HTR-8/SVneo (cell line): ENCODE measurements at places on chromosomes 12 and 14.
A peak's percentile ranks its signal among the peaks of the same experiment; 100 is the strongest.

DNA sequence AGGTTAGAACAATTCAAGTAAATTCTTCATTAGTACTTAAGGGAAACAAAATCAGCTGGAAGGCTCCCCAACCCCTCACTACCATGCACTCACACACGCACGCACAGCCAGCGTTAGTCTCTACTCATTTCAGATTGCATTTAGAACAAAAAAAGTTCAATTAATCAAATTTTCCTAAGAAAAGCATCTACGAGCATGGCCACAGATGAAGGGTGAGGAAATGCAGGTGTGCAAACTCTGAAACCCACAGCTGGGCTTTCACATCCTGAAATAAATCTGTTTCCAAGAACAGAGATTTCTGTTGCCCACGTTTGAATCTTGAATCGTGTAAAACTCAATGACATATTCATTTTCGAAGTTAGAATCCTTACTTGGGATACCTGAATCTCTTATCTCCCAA lies 62.6 kb downstream of the SEL1L start:
- no peak for DNase-seq

DNA sequence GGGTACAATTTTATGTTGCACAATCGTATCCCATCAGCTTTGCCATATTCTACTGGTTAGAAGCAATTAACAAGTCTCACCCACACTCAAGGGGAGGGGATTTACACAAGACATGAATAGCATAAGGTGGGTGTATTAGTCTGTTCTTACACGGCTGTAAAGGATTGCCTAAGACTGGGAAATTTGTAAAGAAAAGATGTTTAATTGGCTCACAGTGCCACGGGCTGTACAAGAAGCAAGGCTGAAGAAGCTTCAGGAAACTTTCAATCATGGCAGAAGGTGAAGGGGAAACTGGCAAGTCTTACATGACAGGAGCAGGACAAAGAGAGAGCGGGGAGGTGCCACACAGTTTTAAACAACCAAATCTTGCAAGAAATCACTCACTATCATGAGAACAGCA lies 231.8 kb upstream of the AMIGO2 start:
- no peak for DNase-seq

- peak; percentile 74 for DNase-seq
Observed at GRCh38 chr12:50201987-50202521, 34.9 kb upstream of the CERS5 start.

DNA sequence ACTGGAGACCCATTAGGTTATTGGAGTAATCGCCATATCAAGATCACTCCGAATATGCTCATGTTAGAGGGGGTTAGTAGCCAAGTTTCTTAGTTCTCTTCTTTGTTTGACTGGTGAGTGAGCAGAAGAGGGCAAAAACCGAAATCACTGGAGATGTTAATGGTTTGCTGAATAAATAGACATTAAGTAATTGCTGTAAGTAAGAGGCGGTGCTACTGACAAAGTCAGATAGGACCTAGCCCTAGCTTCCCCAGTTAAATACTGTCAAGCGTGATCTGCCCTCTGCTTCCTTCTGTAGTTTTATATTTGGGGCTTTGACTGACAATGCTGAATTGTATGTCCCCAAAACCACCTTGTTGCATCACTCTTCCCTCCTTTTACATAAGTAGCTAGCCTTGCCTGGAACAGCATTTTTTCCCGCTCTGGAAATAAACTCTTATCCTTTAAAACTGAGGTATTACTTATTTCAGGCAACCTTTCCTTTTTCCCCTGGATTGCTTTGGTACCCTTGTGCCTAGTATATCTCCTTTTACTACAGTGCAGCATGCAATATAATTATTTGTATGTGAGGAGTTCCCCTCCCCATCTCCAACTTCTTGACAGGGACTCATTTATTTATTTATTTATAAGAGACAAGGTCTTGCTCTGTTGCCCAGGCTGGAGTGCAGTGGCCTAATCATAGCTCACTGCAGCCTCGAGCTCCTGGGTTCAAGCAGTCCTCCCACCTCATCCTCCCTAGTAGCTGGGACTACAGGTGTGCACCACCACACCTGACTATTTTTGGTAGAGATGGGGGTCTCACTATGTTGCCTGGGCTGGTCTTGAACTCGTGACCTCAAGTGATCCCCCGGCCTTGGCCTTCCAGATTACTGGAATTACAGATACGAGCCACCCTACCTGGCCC lies 1.4 kb downstream of the SNRPF start:
- DNase-seq, result no peak

DNA sequence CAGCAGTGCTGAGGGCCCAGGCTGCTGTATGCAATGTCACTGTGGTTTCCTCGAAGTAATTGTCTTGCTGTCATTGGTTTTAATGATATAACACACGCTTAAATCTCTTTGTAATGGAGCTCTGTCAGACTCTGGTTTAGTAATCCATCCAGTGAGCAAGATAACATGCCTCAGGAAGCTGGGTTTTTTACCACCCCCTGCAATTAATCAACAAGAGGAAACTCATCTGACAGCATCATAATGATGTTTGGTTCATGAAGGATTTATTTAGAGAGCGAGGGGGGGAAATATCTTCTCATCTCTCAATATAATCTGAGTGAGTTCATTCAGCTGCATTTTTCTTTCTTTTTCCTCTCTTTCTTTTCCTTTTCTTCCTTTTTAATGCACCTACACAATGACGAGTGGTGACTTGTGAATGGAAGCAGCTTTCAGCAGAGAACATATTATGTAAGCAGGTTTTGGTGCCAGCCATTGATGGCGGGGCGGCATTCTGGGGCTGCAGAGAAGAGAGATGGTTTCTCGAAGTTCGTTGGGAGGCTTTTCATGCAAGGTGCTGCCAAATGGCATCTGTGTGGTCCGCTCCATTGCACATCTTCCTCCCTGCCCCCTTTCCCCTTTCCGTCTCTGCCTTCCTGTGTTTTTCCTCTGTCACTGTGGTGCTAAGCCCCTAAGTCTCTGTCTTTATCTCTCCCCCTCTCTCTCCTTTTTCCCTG lies 6.7 kb downstream of the RPH3A start:
- DNase-seq, result no peak

- DNase-seq, result no peak
Observed at GRCh38 chr14:75572104-75572503, 6.3 kb upstream of the FLVCR2 start.

GRCh38 chr12:93060666-93061472 lies 131.8 kb upstream of the EEA1 start:
- no peak for DNase-seq

DNA sequence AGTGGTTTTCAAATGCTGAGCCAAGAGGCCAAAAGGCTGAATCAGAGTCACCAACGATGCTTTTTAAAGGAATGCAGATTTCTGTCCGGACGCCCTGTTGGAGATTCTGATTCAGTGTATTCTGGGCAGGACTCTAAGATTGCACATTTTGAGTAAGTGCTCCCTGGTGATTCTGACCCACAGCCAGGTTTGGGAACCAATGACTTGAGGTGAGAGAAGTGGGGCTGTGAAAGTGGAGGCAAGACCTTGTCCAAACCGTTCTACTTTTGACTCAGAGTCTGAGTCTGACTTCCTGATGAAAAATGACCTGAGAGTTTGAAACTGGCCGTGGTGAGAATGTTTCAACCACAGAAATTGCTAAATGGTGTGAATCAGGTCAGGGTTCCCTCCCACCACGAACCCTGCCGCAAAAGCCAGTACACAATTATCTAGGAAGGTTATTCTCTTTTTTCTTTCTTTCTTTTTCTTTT lies 90.2 kb downstream of the NTN4 start:
- DNase-seq, result peak; percentile 24

- DNase-seq, result no peak
Observed at GRCh38 chr12:1246637-1247036, 255.6 kb downstream of the ERC1 start.

DNA sequence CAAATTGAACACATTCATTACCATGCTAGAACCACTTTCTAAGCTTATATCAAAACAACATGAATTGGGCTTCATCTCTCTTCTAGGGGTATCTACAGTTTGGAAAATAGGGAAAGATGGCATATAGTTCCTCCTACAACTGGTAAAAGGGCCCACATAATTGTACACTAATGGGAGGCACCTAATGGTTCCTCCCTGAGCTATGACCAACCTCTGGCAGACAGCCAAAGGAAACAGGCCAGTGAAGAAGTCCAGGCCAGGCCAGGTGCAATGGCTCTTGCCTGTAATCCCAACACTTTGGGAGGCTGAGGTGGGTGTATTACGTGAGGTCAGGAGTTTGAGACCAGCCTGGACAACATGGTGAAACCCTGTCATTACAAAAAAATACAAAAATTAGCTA lies 23.2 kb upstream of the APOF start:
- DNase-seq, result no peak

DNA sequence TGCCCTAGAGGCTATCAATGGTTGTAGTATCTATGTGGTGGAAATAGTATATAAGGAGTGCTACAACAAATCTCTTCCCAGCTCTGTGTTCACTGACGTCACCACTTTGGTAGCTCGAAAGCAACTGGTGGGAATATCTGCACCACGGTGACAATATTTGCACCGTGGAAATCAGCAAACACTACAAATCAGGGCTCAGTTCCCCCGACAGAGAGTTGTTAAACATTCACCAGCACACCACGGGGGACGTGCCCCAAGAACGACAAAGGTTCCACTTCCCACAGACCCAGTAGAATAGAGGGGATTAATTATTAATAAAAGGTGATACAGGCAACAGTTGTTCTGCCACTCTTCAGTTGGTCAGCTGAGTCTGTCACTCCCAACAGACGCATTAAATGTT lies 98.4 kb downstream of the CCDC60 start:
- no peak for DNase-seq

GRCh38 chr14:61611880-61612630 lies 83.3 kb upstream of the HIF1A start:
- DNase-seq, result no peak

GRCh38 chr12:49825360-49825970 lies 2.7 kb downstream of the NCKAP5L start:
- no peak for DNase-seq

- no peak for DNase-seq
Observed at GRCh38 chr14:62103464-62103863, 341.2 kb downstream of the SNAPC1 start.

GRCh38 chr12:47414511-47414910 lies 291.3 kb downstream of the RPAP3 start:
- DNase-seq, result no peak

DNA sequence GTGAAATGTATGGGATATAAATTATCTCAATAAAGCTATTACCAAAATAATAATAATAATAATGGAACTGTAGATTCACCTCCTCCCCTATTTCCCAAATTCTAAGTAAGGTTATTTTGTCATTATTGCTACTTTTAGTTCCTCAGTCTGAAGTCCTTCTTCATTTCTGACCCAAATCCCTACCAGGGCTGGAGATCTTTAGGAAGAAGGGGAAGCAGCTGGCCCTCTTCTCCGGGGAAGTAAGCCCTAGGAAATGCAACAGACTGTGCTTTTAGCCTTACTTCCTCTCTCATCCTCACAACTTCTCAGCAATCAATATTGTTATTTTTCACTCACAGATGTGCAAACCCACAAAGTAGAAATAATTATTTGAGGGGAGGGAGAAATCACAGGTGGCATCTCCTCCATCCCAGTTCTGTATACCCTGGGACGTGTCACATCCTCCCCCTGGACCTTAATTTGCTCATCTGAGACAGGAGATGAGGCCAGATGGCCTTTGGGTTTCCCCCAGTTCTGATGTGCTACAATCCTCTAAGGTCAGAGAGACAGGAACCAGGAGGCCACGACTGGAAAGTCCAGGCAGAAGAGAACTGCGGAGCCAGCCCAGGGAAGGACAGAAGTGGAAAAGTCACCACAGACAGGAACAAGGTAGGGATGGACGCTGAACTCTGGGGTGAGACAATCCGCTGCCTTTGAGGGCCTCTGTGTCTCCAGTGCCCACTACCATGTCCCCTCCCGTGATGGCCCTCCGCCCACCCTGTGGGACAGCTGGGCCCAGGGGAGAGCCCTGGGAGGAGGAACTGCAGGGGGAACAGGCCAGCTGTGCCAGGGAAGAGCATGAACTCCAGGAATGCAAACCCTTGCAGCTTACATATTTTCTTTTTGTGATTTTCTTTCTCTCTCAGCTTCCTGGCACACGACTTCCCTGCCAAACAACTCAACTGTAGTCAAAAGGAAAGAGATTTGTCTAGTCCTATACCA lies 10.6 kb upstream of the TNFRSF1A start:
- DNase-seq, result no peak

DNA sequence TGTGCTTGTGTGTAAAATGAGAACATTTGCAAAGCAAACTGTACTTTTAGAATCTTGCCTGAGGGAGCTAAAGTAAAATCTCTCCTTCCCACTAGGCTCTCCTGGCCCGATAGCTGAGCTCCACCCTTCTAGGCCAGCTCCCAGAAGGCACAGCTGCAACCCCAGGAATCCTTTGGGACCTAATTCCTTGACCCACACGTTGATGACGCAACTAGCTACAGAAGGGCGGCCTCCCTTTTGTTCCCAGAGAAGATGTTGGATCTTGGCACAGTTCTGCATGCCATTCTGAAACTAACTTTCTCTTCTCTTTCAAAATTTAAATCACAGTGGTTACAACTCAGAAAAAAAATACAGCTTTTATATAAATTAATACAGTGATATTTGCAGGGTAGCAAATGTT lies 268.1 kb downstream of the EGLN3 start:
- DNase-seq, result no peak

DNA sequence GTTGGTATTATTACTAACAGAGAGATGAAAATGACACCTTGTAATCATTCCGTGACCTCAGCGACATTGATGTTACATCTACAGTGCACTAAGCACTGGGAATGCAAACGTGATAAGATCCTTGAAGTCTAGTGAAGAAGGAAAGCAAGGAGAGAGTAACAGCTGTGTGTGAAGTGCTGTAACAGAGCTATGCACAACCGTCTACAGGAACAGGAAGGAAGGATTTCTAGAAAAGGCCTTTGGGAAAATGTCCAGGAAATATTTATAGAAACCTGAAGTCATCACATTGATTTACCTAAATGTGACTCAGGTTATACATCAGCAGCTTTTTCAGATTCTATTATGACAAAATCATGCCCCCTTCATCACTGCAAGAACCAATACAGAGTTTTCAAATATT lies 304.2 kb upstream of the AMIGO2 start:
- DNase-seq, result no peak

GRCh38 chr14:68598621-68599447 lies 194.0 kb downstream of the ZFP36L1 start:
- DNase-seq, result peak; percentile 94

GRCh38 chr12:5171701-5172100 lies 128.0 kb downstream of the KCNA5 start:
- peak; percentile 36 for DNase-seq

DNA sequence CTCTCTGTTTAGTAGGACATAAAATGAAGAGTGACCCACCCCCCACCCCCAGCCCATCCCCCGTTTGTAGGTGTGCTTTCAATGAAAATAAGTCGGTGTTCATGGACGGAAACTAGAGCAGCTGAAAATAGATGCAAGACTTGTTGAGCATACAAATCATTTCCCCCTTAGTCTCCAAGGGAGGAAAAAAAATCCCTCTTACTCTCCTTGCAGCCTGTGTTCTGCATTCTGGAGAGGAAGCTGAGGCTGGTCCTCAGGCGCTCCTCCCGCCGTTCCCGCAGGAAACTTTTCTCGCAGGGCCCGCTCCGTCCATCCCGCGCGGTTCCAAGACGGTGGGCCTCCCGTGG lies 259.0 kb upstream of the E2F7 start:
- DNase-seq, result no peak

- no peak for DNase-seq
Observed at GRCh38 chr12:15256761-15257160, 35.5 kb upstream of the RERG start.

- no peak for DNase-seq
Observed at GRCh38 chr14:34857689-34858449, 17.3 kb downstream of the BAZ1A start.
